ENCODE measurements at places on chromosomes 7 and 10. TPM values are rescaled to one million over a fixed set of nuclear protein-coding genes. Genes with fewer than 3 reads are reported as not detected.

Gene SKIDA1
- 0.12 TPM for total RNA-seq

Gene GCC1
- 18.9 TPM for total RNA-seq

Gene ENO4
- total RNA-seq, result not detected

Gene FAM25C
- total RNA-seq, result not detected

Gene ZNF775
- 4.4 TPM for total RNA-seq

Gene CACNB2
- total RNA-seq, result not detected

DNA sequence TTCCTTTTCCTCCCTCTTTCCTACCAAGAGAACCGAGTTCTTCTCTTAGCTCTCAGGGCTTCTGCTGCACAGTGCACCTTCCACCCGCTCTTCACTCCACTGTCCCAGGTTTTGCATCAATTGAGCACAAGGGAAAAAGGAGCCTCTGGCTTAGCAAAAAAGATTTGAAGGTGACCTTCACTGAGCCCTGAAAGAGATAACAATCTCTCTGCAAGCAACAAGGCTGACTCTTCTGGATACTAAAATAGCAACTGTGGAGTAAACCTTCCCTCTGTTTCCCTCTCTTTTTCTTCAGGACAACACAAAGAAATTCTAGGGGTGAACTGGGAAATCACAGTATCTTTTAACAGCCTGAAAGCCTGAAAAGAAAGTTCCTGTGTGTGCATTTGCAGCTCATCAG, 354.7 kb upstream of the PODXL start:
- no peak for DNase-seq

DNA sequence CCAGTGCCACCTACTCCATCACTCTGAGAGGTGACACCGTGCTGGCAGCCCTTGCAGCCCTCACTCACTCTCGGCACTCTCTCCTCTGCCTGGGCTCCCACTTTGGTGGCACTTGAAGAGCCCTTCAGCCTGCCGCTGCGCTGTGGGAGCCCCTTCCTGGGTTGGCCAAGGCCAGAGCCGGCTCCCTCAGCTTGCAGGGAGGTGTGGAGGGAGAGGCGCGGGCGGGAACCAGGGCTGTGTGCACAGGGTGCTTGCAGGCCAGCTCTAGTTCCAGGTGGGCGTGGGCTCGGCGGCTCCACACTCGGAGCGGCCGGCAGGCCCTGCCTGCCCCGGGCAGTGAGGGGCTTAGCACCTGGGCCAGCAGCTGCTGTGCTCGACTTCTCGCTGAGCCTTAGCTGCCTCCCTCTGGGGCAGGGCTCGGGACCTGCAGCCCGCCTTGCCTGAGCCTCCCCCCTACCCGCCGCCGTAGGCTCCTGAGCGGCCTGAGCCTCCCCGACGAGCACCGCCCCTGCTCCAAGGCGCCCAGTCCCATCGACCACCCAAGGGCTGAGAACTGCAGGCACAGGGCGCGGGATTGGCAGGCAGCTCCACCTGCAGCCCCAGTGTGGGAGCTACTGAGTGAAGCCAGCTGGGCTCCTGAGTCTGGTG, 48.7 kb upstream of the SLC35G1 start:
- no peak for DNase-seq

DNA sequence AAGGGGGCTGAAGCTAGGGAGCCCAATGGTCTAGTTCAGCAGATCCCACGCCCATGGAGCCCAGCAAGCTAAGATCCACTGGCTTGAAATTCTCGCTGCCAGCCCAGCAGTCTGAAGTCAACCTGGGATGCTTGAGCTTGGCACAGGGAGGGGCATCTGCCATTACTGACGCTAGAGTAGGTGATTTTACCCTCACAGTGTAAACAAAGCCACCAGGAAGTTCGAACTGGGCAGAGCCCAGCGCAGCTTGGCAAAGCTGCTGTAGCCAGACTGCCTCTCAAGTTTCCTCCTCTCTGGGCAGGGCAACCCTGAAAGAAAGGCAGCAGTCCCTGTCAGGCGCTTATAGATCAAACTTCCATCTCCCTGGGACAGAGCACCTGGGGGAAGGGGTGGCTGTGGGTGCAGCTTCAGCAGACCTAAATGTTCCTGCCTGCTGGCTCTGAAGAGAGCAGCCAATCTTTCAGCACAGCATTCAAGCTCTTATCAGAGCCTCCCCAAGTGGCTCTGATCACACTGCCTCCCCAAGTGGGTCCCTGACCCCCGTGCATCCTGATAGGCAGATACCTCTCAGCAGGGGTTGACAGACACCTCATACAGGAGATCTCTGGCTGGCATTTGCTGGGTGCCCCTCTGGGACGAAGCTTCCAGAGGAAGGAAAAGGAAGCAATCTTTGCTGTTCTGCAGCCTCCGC, 167.8 kb downstream of the CCDC71L start:
- DNase-seq, result no peak

- DNase-seq, result peak; percentile 78
These were observed 10.4 kb downstream of the NUB1 start for GRCh38 chr7:151351967-151352366.

DNA sequence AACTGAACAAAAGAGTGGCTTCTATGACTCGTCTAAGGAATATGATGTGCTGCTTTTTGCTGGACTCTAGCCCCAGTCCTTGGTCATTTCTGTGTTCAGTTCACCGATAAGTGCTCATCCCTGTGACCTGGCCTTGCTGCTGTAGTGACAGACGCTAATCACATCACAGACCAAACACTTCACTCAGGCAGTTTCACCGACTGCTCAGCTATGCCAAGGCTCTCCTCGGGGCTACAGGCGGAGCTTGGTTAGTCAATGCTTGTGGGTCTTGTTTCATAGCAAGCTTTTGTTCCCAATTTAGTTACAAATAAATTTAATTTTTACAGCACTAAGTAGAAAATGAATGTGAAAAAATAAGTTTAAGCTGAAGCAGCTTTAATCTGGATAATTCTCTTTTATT, 190.8 kb upstream of the PRKCQ start:
- no peak for DNase-seq

GRCh38 chr10:128687927-128688549, 561.8 kb upstream of the MKI67 start:
- no peak for DNase-seq

GRCh38 chr10:129417870-129418269, 49.2 kb upstream of the MGMT start:
- no peak for DNase-seq

GRCh38 chr10:99612167-99612831, 7.9 kb downstream of the SLC25A28 start:
- DNase-seq, result peak; percentile 59

DNA sequence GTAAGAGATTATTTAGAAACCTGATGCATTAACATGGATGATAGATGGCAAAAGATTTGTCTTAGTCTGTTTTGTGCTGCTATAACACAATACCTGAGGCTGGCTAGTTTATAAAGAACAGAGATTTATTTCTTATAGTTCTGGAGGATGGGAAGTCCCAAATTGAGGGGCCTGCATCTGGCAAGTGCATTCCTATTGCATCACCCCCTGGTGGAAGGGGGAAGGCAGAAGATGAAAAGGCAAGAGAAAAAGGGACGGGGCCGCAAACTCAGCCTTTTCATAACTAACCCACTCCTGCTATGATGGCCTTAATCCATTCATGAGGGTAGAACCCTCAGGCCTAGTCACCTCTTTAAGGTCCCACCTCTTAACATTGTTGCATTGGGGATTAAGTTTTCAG, 153.4 kb upstream of the LRGUK start:
- DNase-seq, result no peak

DNA sequence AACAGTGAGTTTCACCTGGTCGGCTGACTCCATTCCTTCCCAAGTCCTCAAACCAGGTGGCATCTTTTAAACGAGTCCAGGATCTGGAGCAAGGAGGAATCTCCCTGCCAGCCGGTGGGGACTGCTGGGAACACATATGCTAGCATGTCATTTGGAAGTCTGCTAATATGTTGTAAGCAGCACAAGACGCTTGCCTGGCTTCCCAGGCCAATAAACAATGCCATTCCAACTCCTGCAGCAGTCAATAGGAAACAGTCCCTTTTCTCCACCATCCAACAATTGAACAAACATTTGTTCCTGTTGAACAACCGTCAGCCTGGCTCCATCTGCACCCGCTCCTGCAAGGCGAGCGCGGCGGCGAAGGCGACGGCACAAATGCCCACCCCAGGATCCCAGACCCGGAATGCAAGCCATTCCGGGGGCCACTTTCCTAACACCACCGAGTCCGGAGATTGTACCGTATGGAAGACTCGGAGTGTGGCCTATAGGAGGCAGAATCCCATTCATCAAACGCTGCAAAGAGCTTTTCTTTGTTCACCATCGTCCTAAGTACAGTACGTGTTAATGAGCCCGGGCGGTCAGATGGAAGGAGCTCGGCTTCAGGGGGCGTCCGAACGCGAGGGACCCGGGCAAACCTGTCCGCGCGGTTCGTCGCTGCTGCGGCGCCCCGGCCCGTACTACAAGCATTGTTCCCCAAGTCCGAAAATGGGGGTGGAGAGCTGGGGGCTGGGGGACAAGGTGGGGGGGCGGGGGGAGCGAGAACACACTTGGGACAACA, 1.6 kb downstream of the FAM53B start:
- DNase-seq, result no peak

All from activated CD4-positive, alpha-beta T cell treated with anti-CD3 and anti-CD28 coated beads, Interleukin-2, amount 10 ng/mL, durations not matched to agents 7 days and 5 days (primary cell).